ENCODE measurements at places on chromosomes 16 and 17. TPM values are rescaled to one million over a fixed set of nuclear protein-coding genes. Genes with fewer than 3 reads are reported as not detected.
A peak's percentile ranks its signal among the peaks of the same experiment; 100 is the strongest.

DNA sequence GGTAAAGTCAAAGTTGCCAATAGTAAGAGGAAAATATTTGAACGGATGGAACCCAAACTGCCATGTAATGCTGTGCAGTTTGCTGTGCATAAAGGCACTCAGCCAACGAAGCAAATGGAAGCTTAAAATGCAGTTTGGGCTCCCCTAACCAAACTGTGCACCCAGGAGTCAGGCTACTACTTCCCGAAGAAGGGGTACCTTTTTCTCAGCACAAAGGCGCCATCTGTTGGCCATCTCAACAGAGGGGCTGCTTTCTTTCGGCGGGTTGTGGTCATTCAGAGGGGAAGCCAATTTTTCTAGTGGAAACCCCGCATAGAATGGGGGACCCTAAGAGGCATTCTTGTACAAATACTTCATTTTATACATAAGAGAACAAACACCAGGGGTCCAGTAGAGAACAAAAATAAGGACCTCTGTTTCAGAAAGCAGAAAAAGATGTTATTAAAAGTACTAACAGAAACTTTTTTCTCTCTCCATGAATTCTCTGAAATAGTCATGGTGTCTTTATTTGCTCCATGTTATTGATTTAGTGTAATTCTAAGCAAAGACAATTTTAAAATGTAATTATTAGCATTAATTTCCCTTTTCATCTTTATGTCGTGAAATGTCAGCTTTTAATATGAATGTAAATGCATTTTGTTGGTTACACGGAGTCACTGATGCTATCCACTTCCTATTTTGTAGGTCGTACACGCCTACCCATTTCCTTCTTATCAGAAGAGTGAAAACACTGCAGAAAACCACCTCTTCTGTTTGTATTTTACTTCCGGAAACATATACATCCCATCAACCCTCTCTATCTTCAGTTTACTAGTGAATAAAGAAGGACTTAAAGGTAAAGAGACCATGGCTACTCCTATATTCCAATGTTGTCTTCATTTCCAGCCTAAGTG lies 453.3 kb downstream of the KCNJ2 start:
- peak; percentile 46 for DNase-seq

PERCC1 gene
- 0.32 TPM for total RNA-seq

DNA sequence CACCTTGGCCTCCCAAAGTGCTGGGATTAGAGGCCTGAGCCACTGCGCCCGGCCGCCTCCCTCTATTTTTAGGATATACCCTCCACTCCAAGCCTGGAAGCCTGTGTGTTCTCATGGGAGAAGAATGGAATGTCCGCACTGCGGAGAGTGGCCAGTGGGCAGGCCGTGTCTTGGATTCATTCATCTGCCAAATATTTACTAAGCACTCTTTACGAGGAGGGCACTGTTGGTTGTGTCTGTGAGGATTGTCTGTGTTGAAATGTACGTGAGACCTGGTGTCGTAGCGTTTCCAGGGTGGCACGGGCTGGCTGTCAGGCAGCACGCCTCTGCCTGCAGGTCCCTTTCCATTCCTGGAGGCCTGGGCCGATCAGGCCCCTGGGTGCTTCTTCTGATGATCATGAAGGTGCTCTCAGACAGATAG lies 19.2 kb downstream of the PGS1 start:
- peak; percentile 73 for DNase-seq

GRCh38 chr16:19210280-19210924 lies 42.4 kb downstream of the SYT17 start:
- DNase-seq: no peak

DNA sequence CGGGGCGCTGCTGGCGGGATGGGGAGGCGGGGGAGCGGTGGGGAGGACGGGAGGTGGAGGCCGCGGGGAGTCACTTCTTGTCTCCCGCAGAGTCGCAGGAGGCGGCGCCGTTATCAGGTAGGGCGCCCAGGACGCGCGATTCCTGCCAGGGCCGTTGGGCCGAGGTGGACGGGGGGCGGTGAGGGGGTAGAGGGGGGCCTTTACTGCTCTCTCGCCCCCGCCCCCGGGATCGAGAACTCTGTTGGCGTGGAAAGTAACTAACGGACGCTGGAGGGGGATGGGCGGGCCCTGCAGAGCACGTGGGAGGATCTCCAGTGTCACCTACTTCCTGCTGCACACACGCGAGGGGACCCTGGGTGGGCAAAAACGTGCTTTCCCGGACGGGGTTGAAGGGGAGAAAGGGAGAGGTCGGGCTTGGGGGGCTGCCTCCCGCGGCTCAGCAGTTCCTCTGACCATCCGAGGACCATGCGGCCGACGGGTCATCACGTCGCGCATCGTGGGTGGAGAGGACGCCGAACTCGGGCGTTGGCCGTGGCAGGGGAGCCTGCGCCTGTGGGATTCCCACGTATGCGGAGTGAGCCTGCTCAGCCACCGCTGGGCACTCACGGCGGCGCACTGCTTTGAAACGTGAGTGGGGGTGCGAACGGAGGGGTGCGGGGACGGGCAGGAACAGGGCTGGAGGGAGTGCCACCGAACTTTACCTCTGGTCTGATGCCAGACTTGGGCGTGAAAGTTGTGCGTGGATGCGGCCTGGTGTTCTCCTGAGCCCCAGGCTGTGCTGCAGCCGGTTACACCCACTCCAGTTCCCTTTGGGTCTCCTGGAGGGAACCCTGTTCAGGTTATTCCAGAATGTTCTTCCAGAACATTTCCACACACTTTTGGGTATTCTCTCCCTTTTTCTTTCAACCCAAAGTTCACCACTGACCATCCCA lies 569 bp downstream of the PRSS21 start:
- peak; percentile 11 for DNase-seq

CD300H gene
- total RNA-seq: not detected

BMERB1 gene
- total RNA-seq: 71.8 TPM

DNA sequence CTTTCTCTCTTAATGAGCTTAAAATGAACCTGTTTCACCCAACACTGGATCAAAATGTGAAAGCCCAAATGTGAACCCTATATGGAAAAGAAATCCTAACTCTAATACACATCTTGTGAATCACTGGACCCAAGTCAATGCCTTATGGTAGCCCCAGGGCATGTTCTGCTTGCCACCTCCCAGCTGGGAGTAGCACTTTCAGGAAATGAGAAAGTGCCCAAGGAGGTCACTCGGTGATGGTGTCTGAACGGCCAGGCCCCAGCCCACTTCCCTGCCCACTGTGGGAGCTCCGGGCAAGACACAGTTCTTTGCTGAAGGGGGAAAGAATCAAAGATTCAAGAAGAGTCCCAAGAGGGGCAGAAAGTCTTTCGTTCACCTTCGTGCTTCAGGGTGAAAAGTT lies 46.1 kb downstream of the GTF3C1 start:
- no peak for DNase-seq

Measured in Right ventricle myocardium superior (tissue), 1 donor.